ENCODE measurements at places on chromosomes 11 and 22.

DNA sequence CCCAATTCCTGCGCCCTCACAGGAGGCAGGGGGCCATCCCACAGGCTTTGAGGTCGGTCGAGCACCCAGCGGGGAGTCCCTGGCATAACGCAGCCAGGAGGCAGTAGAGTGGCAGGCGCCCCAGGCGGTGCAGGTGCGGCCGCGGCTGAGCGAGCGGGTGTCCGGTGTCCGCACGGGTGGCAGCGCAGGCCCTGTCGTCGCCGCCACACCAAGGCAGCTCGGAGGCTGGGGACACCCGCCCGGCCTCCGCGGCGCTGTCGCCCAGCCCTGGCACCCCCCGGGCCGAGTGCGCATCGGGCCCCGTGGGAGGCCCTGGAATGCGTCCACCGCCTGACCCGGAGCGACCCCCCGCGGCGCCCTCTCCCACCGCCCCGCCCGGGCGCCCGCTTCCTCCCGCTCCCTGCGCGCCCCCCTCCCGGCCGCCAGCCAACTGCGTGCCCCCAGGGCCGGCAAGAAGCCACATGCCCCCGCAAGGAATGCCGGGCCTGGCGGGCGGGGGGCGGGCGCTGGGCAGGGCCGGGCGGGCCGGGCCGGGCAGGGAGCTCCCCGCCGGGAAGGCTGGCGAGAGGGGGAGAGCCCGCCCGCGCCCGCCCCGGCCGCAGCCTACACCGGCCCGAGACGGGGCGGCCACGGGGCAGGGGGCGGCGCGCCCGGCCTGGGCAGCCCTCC is 33.9 kb downstream of the PRDM11 start:
- DNase-seq, result no peak

DNA sequence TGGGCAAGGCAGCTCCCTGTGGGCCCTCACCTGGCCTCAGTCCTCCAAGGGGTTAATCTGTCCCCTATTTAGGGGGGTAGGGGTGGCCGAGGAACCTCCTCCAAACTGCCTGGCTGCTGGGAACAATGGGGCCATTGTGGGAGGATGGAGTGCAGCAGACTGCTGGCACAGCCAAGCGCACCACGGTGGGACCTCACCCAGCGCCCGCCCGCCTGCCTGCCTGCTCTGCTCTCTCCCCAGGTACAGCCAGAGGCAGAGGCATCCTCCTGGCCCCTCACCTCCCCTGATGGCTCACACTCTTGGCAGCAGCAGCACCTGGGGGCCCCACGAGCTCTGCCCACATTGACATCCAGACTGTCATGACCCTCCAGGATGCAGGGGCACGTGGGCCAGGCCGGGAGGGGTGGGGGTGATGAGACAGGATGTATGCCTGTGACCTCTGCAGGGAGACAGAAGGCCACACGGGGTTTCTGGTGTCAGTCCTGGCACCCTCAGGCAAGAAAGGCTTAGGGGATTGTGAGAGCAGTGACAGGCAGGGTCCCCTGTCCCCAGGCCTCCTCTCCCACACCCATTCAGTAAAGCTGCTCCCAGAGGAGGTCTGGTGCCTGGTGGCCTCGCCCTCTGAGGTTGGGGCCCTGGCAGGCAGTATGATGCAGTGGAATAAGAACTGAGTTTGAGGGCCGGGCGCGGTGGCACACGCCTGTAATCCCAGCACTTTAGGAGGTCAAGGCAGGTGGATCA is 11.4 kb downstream of the BCL9L start:
- peak; percentile 49 for DNase-seq

DNA sequence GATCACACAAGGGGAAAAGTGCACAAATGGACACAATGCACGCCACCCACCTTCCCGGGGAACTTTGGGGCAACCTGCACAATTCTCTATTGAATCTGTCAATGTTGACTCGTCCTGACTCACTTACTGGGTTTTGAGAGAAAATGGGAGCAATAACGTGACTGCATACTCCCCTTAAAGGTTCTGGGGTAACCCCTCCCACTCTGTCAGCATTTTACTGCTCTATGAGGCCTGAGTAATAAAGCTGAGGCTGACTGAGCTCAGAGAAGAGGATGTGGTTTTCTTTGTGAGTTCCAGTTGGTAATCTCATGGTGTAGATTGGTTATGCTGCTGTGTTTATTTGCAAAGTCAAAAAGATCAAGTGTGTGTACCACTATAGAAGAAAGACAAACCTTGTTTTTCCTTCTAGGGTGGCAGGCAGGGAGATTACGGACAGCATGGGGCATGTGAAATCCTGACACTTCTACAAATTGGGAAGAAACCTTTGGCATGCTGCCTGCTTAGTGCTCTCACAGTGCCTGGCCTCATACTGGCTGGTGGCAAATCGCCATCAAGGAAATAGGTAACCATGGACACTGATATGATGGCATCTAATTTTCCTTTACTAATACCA is 16.1 kb upstream of the APOA1 start:
- DNase-seq, result peak; percentile 59

GRCh38 chr22:32217465-32217864 is 12.6 kb upstream of the RFPL2 start:
- DNase-seq, result no peak

DNA sequence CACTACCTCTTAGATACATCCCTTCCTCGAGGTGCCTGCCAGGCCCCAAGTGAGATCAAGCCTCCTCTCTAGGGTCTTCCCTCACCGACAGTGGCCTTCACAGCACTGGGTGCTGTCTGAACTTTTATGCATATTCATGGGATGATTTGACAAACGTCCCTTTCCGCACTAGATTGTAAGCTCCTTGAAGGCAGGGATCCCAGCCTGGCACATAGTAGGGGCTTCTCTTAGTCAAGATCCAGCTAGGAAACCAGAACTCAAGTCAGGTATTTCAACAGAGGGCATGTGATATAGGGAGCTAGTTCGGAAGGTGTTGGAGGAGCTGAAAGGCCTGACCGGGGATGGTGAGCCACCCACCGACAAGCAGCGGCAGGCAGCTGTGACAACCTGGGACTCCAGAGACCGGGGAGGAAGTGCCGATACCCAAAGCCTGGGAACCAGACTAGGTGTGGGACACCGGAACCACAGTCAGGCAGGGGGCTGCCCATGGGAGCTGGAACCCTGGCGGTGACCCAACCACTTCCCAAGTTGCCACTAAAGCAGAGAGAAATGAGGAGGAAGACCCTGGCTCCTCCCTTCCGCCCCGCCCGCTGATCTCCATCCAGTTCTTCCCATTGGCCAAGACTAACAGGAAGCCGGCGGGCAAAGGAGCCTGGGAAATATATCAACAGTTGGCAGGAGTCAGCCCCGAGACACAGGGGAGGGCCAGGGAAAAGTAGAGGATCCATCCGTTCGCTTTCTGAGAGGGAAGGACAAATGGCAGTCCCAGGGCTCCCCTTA is 39.8 kb upstream of the CD82 start:
- DNase-seq, result no peak
